ENCODE measurements at places on chromosomes 16 and 17.

DNA sequence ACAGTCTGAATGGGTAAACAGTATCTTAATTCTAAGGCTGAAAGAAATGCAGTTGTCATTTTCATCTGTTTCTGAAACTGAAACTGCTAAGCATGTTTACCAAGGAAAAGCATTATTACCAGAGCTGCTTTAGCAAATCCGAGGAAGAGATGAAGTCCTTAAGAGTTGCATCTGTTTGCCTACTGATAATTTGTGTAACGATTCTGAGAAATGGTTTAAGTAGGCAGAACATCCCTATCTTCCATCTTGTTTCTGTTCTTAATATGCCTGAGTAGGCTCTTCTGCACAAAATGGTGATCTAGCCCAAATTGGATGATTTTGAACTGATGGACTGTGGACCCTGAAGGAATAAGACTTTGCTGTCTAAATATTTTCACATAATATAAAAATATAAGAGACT lies 34.9 kb downstream of the NUP93 start:
- DNase-seq: no peak

GRCh38 chr16:82882226-82882625 lies 255.5 kb downstream of the CDH13 start:
- DNase-seq: no peak

GRCh38 chr16:22195695-22196558 lies 10.2 kb upstream of the EEF2K start:
- no peak for DNase-seq

DNA sequence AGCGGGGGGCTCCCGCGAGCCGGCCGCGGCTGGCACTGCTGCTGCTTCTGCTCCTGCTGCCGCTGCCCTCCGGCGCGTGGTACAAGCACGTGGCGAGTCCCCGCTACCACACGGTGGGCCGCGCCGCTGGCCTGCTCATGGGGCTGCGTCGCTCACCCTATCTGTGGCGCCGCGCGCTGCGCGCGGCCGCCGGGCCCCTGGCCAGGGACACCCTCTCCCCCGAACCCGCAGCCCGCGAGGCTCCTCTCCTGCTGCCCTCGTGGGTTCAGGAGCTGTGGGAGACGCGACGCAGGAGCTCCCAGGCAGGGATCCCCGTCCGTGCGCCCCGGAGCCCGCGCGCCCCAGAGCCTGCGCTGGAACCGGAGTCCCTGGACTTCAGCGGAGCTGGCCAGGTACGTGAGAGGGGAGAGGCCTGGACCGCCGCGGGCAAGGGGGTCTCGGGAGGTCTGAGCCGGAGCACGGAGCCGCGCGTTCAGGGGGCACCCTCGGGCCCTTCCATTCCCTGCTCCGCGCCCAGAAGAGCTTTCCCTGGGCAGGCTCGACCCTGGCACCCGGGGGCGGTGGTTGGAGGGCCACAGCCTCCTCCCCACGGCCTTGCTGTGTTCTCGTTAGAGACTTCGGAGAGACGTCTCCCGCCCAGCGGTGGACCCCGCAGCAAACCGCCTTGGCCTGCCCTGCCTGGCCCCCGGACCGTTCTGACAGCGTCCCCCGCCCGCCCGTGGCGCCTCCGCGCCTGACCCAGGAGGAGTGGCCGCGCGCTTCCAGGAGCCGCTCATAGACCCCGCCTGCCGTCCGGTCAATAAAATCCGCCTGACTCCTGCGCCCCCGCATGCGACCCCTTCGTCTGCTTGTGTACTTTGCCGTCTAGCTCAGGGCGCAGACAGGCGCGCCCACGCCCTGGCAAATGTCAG lies 591 bp downstream of the NPW start:
- no peak for DNase-seq

DNA sequence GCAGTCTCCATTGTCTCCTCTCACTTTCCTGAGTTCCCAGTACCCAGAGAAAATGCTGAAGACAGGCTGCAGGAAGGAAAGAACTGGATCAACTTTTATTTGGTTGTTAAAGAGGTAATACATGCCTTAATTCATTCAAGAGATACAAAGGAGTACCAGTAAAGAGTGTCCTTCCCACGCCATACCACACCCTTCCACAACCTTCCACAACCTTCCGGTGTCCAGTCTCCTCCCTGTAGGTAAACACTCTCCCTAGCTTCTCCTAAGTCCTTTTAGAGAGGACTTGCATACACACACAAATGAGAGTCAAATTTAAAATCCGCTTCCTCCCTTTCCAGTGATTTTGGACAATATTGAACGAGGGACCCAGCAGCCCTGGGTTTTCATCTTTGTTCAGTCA lies 2.8 kb upstream of the CA7 start:
- DNase-seq: no peak

- no peak for DNase-seq
Measured at GRCh38 chr16:82040296-82040695, 5.2 kb downstream of the HSD17B2 start.

DNA sequence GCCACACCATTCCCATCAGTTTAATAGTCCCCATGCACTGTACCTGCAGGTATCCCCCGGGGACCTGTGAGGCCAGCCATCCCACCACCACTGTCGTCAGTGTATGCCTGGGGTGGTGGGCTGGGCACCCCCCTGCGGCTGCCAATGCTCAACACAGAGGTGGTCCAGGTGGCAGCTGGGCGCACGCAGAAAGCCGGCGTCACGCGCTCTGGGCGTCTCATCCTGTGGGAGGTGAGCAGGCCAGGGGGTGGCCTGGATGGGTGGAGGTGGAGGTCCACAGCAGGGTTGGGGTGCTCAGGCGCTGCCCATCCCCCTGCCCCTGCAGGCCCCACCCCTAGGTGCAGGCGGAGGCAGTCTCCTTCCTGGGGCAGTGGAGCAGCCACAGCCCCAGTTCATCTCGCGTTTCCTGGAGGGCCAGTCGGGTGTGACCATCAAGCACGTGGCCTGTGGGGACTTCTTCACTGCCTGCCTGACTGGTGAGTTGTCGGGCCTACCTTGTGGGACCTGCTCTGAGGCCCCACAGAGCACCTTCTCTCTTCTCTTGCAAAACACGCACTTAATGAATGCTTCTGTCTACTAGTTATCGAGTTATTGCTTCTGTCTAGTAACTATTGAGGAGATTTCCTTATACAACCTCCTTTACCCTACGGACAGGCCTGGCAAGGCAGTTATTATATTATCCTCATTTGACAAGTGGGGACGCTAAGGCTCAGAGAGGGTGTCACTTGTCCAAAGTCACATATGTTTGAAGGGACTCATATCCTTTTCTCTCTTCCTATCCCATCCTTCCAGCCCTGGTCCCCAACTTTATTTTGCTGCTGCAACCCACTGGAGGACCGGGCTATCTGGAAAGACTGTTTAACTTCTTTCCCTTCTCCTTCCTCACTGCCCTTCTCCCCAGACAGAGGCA lies 5.8 kb upstream of the TRAF4 start:
- DNase-seq: no peak

DNA sequence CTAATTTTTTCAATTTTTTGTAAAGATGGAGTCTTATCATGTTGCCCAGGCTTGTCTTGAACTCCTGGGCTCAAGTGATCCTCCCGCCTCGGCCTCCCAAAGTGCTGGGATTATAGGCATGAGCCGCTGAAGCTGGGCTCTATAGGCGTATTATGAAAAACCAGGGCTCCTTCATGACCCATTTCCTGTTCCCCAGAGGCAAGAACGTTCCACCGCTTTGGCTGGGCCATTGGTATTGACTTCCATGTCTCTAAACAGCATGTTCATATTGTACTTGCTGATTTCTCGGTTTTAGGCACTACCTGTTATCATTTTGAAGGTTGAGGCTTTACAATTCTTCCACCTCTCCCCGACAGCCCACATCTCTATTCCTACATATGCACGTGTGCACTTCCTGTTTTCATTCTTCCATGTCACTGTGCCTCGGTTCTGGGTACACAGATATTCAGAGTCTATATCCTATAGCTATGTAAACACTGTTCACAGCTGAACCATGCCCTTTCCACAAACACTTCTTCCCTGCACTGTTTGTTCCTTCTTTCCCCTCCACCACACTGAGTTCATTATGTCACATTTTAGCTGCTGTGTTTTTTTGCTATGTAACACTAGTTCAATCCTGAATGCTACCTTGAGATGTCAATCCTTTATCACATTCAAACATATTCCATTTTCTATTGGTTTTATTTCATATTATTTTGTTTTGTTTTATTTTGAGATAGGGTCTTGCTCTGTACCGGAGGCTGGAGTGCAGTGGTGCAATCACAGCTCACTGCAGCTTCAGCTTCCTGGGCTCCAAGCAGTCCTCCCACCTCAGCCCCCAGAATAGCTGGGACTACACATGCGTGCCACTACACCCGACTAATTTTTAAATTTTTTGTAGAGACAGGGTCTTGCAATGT lies 16.8 kb upstream of the MAPK3 start:
- DNase-seq: no peak

- DNase-seq: peak; percentile 55
Measured at GRCh38 chr17:43720311-43721060, 38.1 kb downstream of the SOST start.

GRCh38 chr17:17030515-17031211 lies 11.6 kb upstream of the MPRIP start:
- DNase-seq: no peak

DNA sequence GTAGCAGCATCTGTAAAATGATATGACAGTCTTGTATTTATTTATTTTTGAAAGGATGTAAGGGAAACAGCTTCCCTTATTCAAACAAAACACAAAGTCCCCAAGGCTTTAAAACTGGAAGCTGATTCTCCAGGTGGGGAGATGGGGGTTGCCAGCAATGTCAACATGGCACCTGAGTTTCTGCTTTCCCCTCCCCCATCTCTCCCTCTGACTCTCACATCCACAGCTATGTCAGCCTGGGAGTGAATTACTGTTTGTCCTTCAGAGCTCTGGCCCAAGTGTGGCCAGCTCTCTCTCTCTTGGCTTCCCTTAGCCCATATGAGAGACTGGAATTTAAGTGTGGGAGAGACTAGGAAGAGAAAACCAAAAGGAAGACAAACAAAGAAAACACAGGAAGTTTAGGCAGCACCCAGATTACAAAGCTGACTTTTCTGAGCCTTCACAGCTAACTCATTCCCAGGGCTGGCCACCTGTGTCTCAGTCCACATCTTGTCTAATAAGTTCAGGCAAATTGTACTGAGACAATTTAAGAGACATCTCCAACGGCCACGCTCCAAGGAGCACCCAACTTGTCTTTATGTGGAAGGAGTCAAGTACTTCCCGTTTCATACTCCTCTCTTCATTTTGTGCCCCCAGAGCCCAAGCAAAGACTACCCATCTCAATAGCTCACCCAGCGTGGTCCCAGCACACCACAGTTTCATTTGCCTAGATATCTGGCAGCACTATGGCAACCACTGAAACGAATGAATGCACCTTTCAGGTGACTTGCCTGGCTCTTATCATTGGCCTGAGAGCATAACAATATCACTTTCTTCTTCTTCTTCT lies 69.2 kb downstream of the SOX9 start:
- no peak for DNase-seq

DNA sequence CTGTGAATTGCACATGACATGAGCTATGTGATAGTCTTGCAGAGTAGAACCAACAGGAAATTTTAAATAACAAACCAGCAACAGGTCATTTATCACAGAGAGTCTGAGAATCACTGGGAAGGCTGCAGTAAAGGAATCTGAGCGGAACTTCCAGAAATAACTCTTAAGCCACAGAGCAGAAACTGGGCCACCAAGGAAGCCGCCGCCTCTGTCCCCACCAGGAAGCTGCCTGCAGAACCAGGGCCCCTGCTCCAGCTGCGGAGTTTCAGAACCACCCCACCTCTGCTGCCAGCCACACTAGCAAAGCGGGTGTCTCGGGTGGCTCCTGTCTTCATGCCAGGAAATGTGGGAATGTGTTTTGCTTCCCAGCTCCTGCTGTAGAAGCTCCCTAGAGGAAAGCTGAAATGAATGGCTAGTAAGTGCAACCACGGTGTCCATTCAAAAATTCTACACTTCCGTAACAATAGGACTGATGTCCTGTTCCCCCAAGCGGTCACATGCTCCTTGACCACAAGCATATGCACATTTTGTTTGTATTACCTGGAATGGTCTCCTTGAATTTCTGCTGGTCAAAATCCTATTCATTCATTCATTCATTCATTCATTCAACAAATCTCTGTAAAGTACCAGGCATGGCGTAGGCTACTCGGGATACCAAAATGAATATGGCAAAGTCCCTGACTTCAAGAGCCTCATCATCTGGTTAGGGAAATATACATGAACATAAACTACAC lies 7.7 kb upstream of the ITPRIPL2 start:
- DNase-seq: no peak

GRCh38 chr16:11408216-11408615 lies 63.0 kb downstream of the RMI2 start:
- no peak for DNase-seq

Measured in H54 (cell line).